ENCODE measurements at places on chromosomes 3 and 15. TPM values are rescaled to one million over a fixed set of nuclear protein-coding genes. Genes with fewer than 3 reads are reported as not detected.

GATA2 gene
- total RNA-seq: 2.6 TPM

GOLGA8S gene
- total RNA-seq: 0.15 TPM

SLC27A2 gene
- not detected for total RNA-seq

HRG gene
- total RNA-seq: not detected

EPHA3 gene
- total RNA-seq: 1.5 TPM
